ENCODE measurements at places on chromosomes 7 and 10. TPM values are rescaled to one million over a fixed set of nuclear protein-coding genes. Genes with fewer than 3 reads are reported as not detected.

The EBF3 gene
- total RNA-seq, result 1.5 TPM

The ATRNL1 gene
- total RNA-seq, result 1.6 TPM

The SFTPA1 gene
- not detected for total RNA-seq

The SLC13A1 gene
- total RNA-seq, result not detected

The CLDN4 gene
- 1.7 TPM for total RNA-seq

The LHPP gene
- total RNA-seq, result 4.7 TPM

The WDR86 gene
- total RNA-seq, result 6.7 TPM

The PRPF18 gene
- 21.7 TPM for total RNA-seq

The ATAD1 gene
- total RNA-seq, result 17.7 TPM

The TBATA gene
- not detected for total RNA-seq

The OPN1SW gene
- not detected for total RNA-seq

The GPR158 gene
- total RNA-seq, result not detected

The GHRHR gene
- not detected for total RNA-seq

The LIPN gene
- total RNA-seq, result not detected

The RBP3 gene
- total RNA-seq, result not detected

The CEP55 gene
- 78.7 TPM for total RNA-seq

The OR2A42 gene
- not detected for total RNA-seq

The PIP gene
- total RNA-seq, result not detected

The PRKAR1B gene
- 10.3 TPM for total RNA-seq

The THSD7A gene
- 0.17 TPM for total RNA-seq

The LBX1 gene
- total RNA-seq, result under 0.01 TPM

The FUOM gene
- total RNA-seq, result 32.7 TPM

The CPXM2 gene
- 0.45 TPM for total RNA-seq

The TRUB1 gene
- total RNA-seq, result 16.8 TPM

The ACSM6 gene
- total RNA-seq, result not detected

The GFRA1 gene
- 0.89 TPM for total RNA-seq

The IGF2BP3 gene
- 38.2 TPM for total RNA-seq

The HEPACAM2 gene
- total RNA-seq, result not detected

The CNPY1 gene
- not detected for total RNA-seq

The AKR1E2 gene
- 4.2 TPM for total RNA-seq

The SPAM1 gene
- total RNA-seq, result not detected

The BTBD16 gene
- not detected for total RNA-seq

The TMEM184A gene
- total RNA-seq, result under 0.01 TPM

The EN2 gene
- total RNA-seq, result not detected

The CHCHD2 gene
- 824 TPM for total RNA-seq

The MTG1 gene
- 34.8 TPM for total RNA-seq

The STAG3 gene
- total RNA-seq, result 0.84 TPM

The CAMK1D gene
- total RNA-seq, result 0.67 TPM

The PRPS1L1 gene
- not detected for total RNA-seq

The UNCX gene
- not detected for total RNA-seq

The CDNF gene
- total RNA-seq, result 0.34 TPM

Measured in bronchus fibroblast of lung (primary cell).